ENCODE measurements at places on chromosomes 3 and 15. TPM values are rescaled to one million over a fixed set of nuclear protein-coding genes. Genes with fewer than 3 reads are reported as not detected.

The ERICH6 gene
- 0.27 TPM for total RNA-seq

The PRTG gene
- 28.8 TPM for total RNA-seq

The APOD gene
- 5.2 TPM for total RNA-seq

The CIAO2A gene
- total RNA-seq, result 33.6 TPM

The COMMD4 gene
- total RNA-seq, result 11.7 TPM

The MCF2L2 gene
- 37.1 TPM for total RNA-seq

The GOLGA6D gene
- not detected for total RNA-seq
